NCI-H524 (cell line): ENCODE measurements at places on chromosomes 4 and X.
A peak's percentile ranks its signal among the peaks of the same experiment; 100 is the strongest.

- peak; percentile 67 for DNase-seq
These were observed 34.0 kb upstream of the ENPP6 start for GRCh38 chr4:184251670-184251980.

DNA sequence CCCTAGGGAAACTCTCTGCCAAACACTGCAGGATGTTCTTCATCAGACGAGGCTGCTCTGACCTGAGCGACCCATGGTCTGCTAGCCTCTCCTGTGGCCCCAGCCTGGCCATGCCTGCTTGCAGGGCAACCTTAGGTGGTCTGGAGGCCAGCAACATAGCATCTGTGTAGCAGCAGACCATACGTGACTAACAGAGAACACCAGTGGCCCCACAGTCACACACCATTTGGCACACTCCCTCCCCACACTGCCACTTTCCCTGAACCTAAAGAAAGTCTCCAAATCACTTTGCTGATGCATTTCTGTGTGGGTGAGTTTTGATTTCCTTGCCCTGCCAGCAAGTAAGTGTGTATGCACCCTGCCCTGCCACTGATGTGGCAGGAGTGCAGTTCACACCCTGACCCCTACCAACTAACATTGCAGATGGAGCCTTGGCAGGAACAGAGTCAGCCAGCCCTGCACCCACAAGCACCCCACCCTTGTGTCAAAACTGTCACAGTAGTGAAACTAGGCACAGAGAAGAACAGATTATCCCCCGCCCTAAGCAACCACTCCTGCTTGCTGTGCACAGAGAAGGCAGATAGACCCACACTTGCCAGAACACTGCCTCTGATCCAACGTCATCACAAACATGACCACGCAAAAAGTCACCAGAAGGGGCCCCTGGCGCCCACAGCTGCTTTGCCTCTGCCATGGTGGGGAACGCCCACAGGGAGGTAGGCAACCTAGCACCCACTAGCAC lies 249.1 kb downstream of the SPIN4 start:
- DNase-seq, result no peak

DNA sequence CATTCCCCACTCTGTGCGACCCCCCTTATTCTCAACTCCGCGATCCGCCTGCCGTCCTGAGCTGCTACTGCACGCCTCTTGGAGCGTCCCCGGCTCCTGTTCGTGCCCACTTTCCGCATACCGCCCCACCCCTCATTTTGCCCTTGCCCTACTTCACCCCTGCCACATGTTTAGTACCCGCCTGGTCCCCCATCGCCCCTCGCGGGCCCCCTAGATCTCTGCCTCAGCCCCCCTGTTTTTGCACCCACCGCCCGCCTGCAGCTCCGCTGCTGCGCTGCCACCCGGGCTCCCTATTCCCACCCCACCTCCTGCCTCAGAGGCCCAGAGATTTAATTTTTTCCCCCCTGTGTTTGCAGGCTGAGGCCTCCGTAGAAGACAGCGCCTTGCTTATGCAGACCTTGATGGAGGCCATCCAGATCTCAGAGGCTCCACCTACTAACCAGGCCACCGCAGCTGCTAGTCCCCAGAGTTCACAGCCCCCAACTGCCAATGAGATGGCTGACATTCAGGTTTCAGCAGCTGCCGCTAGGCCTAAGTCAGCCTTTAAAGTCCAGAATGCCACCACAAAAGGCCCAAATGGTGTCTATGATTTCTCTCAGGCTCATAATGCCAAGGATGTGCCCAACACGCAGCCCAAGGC lies 1.4 kb downstream of the MAGED1 start:
- DNase-seq, result no peak

GRCh38 chrX:9429767-9430166 lies 35.1 kb upstream of the TBL1X start:
- DNase-seq, result no peak

DNA sequence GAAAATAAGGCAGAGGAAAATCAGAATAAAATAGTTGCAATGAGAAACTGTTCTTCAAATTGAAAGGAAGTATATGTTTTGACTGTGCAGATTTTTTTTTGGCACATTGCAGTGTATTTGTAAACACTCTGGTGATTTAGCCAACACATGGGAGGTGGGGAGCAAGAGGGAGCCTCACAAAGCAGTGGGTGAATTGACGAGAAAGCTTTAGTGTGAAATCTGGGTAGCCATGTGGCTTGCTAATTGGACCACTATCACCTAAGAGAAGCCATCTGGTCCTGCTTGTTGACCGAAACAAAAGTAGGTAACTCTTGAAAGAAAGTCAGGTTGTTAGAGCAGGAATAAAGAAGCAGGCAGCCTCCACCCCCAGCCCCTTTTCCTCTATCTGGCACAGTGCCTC lies 10.4 kb downstream of the CLCN5 start:
- peak; percentile 74 for DNase-seq

- DNase-seq, result no peak
These were observed 64.3 kb upstream of the FTHL17 start for GRCh38 chrX:31136144-31136611.

GRCh38 chr4:4838051-4838935 lies 21.2 kb upstream of the MSX1 start:
- DNase-seq, result no peak

- DNase-seq, result no peak
These were observed 198.8 kb downstream of the SLC4A4 start for GRCh38 chr4:71537551-71538065.

- no peak for DNase-seq
These were observed 74.1 kb upstream of the FAM9B start for GRCh38 chrX:9108054-9108453.

DNA sequence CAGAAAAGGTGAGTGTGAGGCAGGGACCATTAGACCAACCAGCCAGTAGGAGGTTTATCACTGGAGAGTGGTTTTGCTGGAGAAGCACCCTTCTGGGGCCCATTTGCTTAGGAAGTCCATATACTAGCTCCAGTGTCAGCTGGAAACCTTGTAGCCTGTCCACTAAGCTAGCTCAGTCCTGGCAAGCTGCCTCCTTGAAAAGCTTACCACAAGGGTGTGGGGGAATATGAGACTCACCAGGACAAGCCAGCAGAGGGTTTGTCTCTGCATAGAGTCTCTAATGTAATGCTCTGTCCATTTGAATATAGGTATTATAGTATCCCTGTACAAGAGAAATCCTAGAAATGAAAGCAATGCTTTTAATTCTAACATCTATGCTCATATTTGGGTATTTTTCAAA lies 86.3 kb downstream of the FBXL5 start:
- DNase-seq, result no peak

DNA sequence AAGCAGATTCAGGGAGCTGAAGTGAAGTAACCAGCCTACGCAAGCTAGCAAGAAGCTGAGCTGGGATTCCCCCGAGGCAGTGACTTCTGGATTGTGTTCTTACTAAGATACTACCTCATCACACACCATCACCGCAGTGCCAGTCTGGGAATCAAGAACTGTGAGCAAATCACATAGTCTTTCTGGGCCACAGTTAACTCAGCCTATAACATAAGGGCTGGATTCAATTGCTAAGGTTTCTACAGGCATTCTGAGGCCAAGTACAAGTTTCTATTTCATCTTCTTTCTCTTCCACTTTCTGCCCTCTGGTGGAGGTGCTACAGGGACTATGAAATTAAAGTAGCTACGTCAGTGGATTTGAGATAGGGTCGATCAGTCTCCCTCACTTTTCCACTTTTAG lies 1.4 kb upstream of the CORIN start:
- DNase-seq, result peak; percentile 17

DNA sequence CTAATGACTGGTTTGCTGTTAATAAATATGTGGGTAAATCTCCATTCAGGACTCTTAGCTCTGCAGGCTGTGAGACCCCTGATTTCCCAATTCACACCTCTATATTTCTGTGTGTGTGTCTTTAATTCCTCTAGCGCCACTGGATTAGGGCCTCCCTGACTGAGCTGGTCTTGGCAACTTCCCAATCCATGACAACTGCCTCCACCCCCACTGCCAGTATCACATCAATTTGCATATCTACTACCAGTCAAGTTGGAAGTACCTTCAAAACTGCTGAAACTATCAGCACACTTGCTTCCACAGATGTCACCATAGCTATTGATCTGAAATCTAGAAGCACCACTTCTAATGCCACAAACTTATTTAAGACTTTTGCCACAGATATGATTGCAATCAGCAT lies 27.6 kb downstream of the OPRPN start:
- peak; percentile 6 for DNase-seq

GRCh38 chr4:114998316-114998715 lies 115.1 kb downstream of the NDST4 start:
- no peak for DNase-seq

- no peak for DNase-seq
These were observed 142.0 kb downstream of the RTL3 start for GRCh38 chrX:78517124-78517523.

DNA sequence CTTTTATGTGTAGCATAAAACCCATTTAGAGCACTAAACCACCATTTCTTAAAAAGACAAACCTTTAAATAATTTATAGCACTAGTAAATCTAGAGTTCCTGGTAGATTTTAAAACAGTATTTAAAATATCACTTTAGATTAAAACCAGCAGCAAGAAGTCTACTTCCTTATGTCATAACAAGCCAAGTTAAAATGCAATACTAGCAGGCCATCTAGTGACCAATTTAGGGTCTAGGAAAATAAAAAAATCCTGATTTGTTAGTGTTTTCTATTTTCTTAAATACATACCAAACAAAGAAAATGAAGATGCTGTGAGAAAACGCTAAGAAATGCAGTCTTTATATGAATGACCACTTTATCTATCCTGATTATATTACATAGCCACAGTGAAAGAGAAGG lies 53.9 kb downstream of the PAPSS1 start:
- peak; percentile 0 for DNase-seq

- DNase-seq, result no peak
These were observed 165.3 kb downstream of the GPM6A start for GRCh38 chr4:175646802-175647201.

DNA sequence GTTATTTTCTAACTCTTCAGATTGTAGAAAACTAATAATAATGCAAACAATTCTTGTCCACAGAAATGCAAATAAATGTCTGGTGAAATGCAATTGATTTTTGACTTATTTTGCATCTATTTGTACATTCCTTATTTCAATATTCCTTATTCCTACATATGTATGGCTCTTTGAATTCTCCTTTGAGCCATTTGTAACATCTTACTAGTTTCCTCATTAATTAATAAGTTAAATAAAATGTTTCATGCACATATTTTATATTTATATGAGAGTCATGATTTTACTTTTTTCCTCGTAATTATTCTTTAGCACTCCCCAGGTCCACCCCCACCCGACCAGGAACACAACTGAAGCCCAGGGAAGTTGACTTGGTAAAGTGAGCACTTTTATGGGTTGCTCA lies 2.7 kb upstream of the FTHL17 start:
- DNase-seq, result no peak

DNA sequence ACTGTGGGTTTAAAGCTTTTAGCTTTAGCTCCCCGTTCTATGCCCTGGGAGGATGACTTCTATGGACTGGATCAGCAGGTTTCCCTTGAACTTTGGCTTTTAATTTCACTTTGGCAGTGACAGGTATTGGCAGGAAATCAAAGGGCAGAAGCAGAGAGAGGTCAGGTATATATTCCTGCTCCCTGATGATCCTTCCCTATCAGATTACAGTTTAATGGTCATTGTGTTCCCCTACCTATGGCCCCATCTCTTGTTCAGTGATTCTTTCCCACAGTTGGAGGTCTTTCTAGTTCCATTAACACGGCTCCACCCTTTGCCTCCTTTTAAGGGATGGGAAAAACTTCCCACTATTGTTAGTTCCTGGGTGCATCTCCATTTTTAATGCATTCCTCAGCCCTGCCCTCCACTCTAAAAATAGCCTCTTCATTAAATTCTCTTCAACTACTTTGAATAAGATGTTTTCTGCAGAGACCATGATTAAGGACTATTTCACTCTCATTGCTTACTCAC lies 107.8 kb upstream of the TMEM47 start:
- DNase-seq, result no peak
